Astrocyte of the cerebellum (primary cell): ENCODE measurements at places on chromosomes 1 and 21.

DNA sequence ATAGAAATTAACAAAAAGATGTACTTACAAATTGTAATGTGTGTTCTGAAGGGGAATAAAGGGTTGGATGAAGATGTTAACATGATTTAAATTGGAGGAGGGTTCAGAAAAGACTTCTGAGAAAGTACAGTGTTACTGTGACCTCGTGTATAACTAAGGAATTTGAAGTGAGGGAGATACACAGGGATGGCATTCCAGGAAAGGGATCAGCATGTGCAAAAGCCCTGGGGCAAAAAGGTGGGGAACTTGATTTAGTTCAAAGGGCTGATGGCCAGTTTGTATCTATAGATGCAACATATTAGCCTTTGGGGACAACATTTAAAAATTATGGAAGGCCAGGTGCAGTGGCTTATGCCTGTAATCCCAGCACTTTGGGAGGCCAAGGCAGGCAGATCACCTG lies 33.3 kb upstream of the DEGS1 start:
- no peak for DNase-seq

DNA sequence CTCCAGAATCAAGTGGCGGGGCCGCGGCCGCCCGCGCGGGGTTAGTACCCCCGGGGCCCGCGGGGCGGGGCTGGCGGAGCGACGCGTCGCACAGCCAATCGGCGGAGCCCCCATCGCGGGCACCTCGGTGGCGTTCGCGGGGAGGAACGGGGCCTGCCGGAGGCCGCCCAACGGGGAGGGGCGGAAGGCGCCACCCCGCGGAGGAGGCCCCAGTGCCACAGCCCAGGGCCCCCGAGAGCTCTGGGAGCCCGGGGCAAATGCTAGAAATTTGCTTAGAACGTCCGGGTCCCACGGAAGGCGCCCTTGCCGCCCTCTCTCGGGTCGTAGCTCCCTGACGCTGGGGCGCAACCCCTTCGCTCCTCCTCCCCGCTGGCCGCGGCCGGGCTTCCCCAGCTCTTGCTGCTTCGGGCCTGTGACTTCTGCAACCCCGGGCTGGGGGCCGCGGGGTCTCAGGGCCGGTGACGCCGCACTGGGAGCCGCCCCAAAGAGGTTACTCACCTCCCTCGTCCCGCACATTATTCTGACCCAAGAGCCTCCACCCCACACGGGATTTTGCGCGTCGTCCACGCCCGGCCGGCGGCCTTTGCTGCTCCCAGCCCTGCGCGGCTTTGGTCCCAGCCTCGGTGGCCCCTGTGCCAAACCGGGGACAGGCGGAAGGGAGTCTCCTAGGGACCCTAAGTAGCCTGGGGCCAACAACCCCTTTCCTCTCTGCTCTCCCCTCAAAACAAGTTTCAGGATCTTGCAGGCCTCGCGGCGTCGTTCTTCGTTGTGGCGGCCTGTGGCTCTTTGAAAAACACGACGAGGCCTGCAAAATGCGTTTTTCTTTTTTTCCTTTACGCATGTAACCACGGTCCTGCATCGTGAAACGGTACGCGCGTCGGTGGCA lies at the start of gene RUNX3:
Gene RUNX3 (minus strand): TSS at position 17 of the 886 bp plus-strand sequence. CDS start 408 bp downstream, outside the sequence.
- DNase-seq, result no peak

DNA sequence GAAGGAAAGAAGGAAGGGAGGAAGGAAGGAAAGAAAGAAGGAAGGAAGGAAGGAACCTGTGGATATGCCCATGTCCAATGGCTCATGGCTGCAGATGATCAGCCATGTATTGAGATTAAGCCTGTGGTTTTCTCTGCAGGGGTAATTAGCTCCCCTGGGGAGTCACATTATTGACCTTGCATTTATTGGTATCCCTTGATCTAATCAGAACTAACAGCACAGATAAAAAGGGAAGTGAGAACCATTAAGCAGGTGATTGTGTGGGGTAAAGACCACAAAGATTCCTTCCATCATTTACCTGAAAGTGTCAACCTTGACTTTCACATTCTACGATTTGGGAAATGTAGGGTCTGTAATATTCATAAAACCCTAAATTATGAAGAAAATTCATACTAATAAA lies 390.7 kb downstream of the BRINP2 start:
- no peak for DNase-seq

DNA sequence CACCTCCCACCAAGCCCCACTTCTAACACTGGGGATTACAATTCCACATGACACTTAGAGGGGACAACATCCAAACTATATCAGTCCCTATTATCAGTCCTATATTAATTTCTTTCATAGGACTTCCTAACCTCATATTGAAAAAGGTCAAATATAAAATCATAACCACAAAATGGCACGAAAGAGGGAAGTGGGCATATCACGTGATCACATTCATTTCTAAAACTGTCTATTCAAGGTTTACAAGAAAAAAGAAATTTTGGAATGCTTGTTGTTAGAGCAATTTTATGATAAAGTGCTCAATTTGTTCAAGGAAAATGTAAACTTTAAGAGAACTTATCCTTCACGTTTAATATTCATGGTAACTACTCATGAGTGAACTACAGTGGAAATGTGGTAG lies 13.2 kb upstream of the CDC7 start:
- no peak for DNase-seq

DNA sequence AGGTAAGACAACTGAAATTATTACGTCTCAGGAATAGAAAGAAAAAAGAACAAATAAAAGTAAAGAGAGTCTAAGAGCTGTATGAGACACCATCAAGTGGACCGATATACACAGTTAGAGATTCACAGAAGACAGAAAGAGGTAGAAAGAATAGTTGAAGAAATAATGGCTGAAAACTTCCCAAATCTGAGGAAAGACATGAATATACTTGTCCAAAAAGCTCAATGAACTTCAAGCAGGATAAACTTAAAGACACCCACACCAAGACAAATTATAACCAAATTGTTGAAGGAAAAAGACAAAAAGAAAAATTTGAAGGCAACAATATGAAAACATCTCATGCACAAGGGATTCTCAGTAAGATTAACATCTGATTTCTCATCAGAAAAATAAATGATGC lies 19.6 kb upstream of the WNT3A start:
- no peak for DNase-seq

- no peak for DNase-seq
Observed at GRCh38 chr1:27649306-27649635, 14.3 kb upstream of the FGR start.

- DNase-seq, result peak; percentile 93
Observed at GRCh38 chr1:158999316-159000069, 10.2 kb upstream of the IFI16 start.

DNA sequence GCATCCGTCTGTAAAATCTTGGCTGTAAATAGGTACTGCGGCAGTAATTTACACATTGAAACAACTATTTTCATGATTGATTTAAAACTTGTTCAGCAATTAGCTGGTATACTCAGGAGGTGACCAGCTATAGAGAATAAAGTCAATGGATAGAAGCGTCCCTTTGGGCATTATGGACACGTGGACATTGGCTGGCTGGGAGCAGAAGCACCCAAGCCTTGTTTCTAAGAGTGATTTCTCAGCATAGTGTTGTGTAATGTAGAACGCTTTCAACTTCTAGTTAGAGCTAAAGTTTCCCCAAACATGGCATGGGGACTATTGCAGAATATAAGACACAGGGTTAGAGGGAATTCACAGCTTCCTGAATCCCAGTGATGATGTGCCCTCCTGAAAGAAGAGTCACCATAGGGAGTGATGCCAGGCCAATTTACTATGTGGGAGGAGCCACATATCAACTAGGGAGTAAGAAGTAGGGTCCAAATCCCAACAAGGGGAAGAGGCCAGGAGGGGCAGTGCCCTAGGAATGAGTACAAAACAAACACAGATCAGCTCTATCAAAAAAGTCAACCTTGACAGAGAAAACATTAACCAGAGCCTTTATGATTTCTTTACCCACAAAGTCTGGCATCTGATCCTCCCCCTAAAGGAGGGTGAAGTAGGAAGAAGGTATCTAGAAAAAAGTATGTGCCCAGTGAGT lies 92.7 kb downstream of the SUSD4 start:
- no peak for DNase-seq
